ENCODE measurements at places on chromosomes 2 and 18.

DNA sequence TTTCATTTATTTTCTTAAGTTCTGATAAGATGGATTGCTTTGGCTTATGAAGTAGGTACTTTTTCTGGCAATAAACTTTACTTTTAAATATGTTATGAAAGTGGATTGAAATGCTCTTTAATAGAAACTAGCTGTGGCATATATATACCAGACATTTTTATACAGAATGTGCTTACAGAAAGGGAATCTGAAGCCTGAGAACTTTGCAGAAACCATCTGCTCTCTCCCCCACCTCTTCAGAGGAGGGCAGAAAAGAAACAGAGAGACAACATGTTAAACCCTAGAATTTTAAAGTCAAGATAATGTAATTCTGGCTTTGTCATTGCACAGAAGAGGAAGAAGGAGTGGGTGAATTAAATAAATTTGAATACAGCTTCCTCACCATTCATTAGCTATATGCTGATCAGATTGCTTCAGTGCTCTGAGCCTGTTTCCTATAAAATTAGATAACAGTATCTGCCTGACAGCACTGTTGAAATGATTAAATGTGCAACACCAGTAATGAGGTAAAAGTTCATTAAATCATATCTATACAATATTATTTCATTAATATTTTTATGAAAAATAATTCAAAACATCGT is 247.3 kb downstream of the CNTNAP5 start:
- no peak for DNase-seq

- no peak for DNase-seq
Measured at GRCh38 chr18:76771192-76771799, 51.1 kb upstream of the ZNF236 start.

DNA sequence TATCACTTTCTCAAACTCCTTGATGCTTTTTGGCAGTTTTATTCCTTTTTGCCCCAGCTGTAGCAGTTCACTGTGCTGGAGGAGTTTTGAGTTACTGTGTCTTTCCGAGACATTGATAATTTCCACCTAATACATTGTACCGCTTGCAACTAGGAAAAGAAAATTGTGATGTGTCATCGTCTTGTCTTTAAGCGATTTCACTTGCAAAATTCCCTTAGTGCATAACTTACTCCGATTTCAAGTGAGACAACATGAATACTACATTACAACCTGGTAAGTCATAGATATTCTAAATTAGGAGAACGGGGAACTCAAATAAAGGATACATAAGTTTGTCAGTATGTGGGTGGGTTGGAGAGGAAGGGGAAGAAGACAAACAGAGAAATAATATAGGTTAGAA is 340.5 kb upstream of the KYNU start:
- no peak for DNase-seq

- DNase-seq: no peak
Measured at GRCh38 chr2:170202437-170202836, 24.5 kb downstream of the MYO3B start.

- DNase-seq: no peak
Measured at GRCh38 chr2:172861098-172861497, 125.5 kb downstream of the RAPGEF4 start.

- peak; percentile 14 for DNase-seq
Measured at GRCh38 chr2:190343536-190344275, at the start of gene INPP1. INPP1 (plus strand) TSS chr2:190343589; CDS start chr2:190360103, 16,514 bp downstream.
